Caco-2 (cell line): ENCODE measurements at places on chromosomes 2 and 18. TPM values are rescaled to one million over a fixed set of nuclear protein-coding genes. Genes with fewer than 3 reads are reported as not detected.

HNRNPLL gene
- 58.0 and 59.4 TPM in 2 replicates for total RNA-seq

SH2D6 gene
- 0.51 and 0.88 TPM in 2 replicates for total RNA-seq

HOXD1 gene
- not detected in 2 replicates for total RNA-seq

ZCCHC2 gene
- total RNA-seq: 6.9 and 8.9 TPM in 2 replicates

DNA sequence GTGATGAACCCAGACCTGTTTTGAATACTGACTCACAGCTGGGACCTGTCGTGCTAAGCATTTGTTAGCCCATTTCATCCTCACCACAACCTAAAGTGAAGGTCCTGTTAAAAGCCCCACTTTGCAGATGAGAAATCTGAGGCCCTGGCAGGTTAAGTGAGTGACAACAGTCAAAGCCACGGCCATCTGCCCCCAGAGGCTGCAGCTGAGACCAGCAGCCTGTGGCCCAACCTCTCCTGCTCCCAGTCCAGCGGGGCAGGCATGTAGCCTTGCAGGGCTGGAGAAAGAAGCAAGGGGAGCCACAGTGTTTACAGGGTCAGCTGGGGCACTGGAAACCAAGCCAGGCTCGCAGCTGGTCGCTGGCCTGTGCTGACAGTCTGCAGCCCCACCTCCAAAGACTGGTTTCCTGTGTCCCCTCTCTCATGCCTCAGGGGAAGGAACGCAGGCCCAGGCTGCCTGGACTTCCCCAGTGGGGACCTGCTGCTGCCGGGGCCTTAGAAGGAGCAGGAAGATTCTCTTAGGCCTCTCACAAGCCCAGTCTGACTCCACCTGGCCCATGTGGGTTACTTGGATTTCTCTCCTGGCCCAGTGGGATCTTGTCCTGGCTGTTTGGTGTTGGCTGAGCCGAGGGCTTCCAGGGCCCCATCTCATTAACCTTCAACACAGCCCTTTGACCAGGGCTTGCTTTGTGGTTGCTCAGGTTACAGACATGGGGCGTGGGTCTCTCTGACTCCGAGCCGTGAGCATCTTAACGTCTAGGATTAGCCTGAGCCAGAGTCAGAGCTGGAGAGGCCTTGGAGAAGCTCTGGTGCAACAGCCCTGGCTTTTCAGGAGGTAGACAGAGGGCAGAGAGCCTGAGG, 1.7 kb downstream of the INPP5D start:
- no peak for DNase-seq

DNA sequence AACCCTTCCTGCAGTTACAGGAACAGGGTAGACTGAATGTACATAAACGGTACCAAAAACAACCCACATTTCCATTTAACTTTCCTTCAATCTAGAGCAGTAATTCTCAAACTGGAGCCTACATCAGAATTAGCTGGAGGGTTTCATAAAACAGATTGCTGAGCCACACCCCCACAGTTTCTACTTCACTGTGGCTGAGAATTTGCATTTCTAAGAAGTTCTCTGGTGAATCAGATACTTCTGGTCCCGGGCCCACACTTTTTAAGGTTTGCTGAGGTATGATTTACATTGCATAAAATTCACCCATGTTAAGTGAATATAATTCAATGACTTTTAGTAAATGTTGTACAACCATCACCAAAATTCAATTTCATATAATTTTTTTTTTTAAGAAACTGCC, 113.7 kb downstream of the SRBD1 start:
- no peak for DNase-seq

DNA sequence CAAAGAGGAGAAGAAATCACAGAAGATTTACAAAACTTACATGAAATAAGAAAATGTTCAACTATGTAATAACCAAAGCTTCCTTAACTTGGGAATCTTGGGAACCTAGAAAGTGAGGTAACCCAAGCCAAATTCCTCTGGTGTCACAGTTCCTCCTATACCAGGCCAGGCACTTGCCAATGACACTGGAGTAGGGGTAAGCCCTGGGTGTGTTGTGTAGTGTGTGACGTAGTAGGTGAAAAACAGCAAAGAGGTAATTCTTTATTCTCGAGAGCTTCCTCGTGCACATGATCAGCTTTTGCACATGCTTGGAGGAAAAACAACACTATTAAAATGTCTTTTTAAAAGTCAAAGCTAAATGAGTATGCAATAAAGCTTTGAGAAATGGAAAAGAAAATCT, 118.0 kb downstream of the METTL8 start:
- no peak for DNase-seq

DNA sequence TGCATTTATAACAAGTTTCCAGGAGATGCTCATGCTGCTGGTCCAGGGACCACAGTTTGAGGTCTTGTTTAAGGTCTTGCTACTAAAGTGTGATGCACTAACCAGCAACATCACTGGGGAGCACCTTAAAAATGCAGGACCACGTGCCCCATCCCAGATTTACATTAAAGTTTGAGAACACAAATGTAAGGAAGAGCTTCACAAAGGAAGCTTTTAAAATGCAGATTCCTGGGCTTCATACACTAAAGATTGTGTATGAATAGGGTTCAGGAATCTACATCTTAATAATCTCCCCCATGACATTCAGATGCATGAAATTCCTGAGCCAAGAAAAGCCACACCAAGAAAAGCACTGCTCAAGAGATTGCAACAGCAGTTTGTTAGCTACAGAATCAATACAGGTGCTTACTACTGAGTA, 235.3 kb upstream of the TANK start:
- no peak for DNase-seq

- no peak for DNase-seq
Measured at GRCh38 chr2:10343658-10344057, 41.0 kb downstream of the HPCAL1 start.

DNA sequence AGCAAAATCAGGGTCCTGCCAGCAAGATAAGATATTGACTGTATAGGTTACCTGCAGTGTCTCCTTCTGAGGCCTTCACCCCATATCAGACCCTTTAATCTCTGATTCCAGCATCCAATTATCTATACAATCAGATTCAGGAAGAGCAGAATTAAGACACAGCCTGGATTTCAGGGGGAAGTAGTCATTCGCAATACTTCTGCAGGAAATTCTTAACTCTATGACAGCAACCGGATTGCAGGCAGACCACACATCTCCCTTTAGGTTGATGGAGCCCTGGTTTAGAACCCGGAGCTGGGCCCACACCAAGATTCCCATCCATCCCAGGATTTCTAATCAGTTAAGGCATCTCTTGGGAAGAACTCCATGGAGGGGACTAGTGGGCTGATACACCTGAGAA, 9.5 kb downstream of the ARL4C start:
- no peak for DNase-seq

DNA sequence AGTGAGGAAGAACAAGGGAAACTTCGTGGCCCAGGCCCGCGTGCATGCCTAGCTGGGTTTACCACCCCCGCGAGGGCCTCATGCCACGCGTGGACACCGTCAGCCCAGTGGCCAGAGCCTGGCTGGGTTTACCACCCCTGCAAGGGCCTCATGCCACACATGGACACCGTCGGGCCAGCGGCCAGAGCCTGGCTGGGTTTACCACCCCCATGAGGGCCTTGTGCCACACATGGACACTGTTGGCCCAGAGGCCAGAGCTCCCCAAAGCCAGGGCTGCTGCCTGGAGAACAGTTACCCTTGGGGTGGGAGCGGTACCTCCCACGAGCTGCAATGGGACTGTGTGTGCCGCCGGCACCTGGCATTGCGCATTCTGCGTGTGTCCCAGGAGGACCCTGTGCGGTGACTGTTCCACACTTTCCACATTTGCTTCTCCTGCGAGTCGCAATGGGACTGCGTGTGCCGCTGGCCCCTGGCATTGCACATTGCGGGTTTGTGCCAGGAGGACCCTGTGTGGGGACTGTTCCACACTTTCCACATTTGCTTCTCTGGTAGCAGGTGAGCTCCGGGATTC, 105.6 kb upstream of the CTDP1 start:
- DNase-seq: no peak

- DNase-seq: no peak
Measured at GRCh38 chr2:10036095-10036884, 7.1 kb upstream of the KLF11 start.

GRCh38 chr18:32734442-32734841, 38.4 kb downstream of the KLHL14 start:
- DNase-seq: no peak

DNA sequence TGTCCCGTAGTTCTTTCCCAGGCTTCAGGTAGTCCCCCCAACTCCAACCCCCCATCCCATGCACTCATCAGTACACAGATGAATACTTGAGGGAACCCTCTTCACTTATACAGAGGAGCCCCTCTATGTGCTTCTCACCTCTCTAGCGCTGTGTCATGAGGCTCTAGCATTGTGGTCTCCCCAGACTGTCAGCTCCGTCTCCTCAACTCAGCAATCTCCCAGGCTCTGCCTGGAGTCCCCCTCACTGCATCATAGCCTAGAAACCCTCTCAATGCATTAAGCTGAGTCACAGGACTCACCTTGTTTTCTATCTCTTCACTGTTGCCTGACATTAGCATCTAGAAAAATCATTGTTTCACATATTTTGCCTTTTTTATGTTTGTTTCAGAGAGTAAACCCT, 20.2 kb upstream of the PRKCE start:
- no peak for DNase-seq

- DNase-seq: no peak
Measured at GRCh38 chr2:20597860-20598183, 53.1 kb downstream of the HS1BP3 start.

- no peak for DNase-seq
Measured at GRCh38 chr18:3411854-3412268, 38.1 kb upstream of the TGIF1 start.

DNA sequence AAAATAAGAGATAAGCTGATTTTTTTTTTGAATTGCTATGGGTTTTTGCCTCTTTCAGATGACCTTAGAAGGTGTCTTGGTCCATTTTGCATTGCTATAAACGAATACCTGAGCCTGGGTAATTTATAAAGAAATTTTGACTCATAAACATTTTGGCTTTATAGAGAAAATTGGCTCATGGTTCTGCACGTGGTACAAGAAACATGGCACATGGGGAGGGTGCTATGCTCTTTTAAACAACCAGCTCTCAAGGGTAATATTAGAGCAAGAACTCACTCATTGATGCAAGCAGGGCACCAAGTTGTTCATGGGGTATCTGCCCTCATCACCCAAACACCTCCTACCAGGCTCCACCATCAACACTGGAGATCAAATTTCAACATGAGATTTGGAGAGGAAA, 408.8 kb downstream of the NUP35 start:
- DNase-seq: no peak
